Activated CD8-positive, alpha-beta memory T cell treated with anti-CD3 and anti-CD28 coated beads, Interleukin-2, amount 10 ng/mL, durations not matched to agents 7 days and 5 days (primary cell): ENCODE measurements at places on chromosomes 5 and 9.

GRCh38 chr5:110012145-110012544, 322.4 kb downstream of the MAN2A1 start:
- no peak for DNase-seq
- no peak overlapping the region for H3K27ac ChIP-seq
- H3K4me1 ChIP-seq, result no peaks in the 10 kb centered on the region
- H3K36me3 ChIP-seq, result no peaks in the 10 kb centered on the region
- H3K27me3 ChIP-seq, result peaks cover 3% of the 10 kb centered on the region

DNA sequence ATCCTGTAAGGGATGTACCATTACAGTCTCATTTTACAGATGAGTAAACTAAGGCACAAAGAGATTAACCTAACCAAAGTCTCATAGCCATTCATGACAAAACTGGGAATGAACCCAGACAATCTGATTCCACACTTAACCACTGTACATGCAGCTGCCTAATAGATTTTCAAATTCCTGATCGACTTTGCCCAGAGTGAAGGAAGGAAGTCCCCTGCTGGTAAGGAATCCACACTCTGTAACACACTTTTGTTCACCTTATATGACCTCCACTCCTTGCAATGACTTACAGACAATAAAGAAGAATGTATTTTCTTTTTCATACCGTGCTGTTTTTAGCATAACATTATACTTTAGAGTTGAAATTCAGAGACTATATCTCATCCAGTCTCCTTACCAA, 31.3 kb upstream of the PLPP6 start:
- H3K4me3 ChIP-seq, result no peak overlapping the region
- H3K36me3 ChIP-seq, result no peaks in the 10 kb centered on the region
- no peaks in the 10 kb centered on the region for H3K4me1 ChIP-seq
- H3K27me3 ChIP-seq, result peaks cover 2% of the 10 kb centered on the region
- DNase-seq, result no peak
- no peak overlapping the region for H3K27ac ChIP-seq

DNA sequence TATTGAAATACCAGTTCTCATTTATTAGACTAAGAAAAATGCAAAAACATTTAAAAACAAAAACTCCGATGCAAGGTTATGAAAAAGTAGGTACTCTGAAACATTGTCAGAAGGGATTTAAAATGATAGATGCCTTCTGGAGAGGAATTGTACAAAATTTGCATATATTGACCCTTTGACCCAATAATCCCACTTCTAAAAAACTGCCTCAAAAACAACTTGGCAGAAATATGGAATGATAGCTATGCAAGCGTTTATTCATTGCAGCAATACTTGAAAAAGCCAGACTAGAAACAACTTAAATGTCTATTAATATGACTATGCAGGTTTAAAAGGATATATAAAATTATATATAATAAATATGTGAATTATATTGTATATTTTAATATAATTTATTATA, 118.4 kb downstream of the PLK2 start:
- H3K27me3 ChIP-seq, result no peaks in the 10 kb centered on the region
- H3K36me3 ChIP-seq, result no peaks in the 10 kb centered on the region
- H3K4me3 ChIP-seq, result no peak overlapping the region

GRCh38 chr5:52269401-52269800, 518.3 kb upstream of the ITGA1 start:
- H3K36me3 ChIP-seq, result no peaks in the 10 kb centered on the region
- no peak for DNase-seq
- H3K4me3 ChIP-seq, result no peak overlapping the region
- H3K27ac ChIP-seq, result no peak overlapping the region
- H3K4me1 ChIP-seq, result no peaks in the 10 kb centered on the region

DNA sequence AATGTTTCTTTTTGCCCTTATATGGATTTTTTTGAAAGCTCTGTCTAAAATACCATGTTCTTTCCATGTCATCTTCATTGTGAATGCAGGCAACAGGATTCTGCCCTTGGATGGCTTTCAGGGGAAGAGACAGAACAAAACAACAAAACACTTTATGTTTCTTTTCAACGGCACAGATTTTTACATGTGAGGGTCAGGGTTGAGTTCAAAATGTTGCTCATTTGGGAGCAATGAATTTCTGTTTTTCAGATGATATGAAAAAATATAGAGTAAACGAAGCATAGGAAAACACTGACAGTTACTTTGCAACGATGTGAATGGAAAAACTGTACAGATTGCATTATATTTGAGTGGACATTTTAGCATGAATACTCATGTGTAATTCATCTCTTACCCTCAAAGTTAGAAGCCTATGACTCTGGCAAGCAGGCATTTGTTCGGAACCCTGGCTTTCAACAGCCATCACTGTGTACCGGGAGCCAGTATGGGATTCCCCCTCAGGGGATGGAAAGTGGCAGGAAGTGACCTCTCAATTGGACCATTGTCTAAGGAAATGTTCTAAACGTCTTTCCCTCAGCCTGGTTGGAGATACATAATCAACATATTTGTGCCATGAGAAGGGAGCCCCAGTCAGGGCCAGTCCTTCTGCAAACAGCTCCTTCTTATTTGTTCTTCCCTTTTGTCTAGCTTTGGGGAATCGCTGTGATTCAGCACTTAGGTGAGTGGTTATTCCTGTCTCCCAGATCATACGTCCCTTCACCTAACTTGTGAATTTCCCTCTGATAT, 153.9 kb upstream of the MEF2C start:
- no peaks in the 10 kb centered on the region for H3K4me1 ChIP-seq
- no peaks in the 10 kb centered on the region for H3K27me3 ChIP-seq
- no peak overlapping the region for H3K27ac ChIP-seq
- H3K36me3 ChIP-seq, result no peaks in the 10 kb centered on the region
- no peak for DNase-seq

DNA sequence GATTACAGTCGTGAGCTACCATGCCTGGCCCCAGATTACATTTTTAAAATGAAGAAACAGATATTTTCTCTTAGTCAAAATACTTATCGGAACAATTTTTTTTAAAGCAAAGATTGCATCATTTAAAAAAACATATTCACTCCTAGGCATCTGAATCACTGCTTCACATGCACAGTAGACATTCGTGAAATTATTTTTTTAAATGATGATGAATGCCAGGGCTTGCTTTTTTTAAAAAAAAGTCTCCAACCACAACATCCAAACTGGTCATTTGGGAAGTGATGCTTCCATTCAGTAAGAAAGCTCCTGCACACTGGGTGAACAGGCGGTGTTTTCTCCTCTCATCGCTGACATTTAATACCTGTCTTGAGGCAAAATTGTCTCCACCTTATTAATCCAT, 223.0 kb upstream of the DMRT1 start:
- peaks cover 15% of the 10 kb centered on the region for H3K27me3 ChIP-seq
- DNase-seq, result no peak
- no peak overlapping the region for H3K27ac ChIP-seq
- H3K4me1 ChIP-seq, result peaks cover 7% of the 10 kb centered on the region

GRCh38 chr9:115867326-115867725, 286.3 kb upstream of the PAPPA start:
- H3K4me1 ChIP-seq, result no peaks in the 10 kb centered on the region
- H3K36me3 ChIP-seq, result no peaks in the 10 kb centered on the region
- H3K27me3 ChIP-seq, result no peaks in the 10 kb centered on the region
- H3K27ac ChIP-seq, result no peak overlapping the region
- no peak overlapping the region for H3K4me3 ChIP-seq
- DNase-seq, result no peak

GRCh38 chr9:76652894-76653293, 111.3 kb upstream of the PCA3 start:
- DNase-seq, result no peak
- H3K4me1 ChIP-seq, result peaks cover 63% of the 10 kb centered on the region
- no peaks in the 10 kb centered on the region for H3K36me3 ChIP-seq
- no peaks in the 10 kb centered on the region for H3K27me3 ChIP-seq
- H3K27ac ChIP-seq, result no peak overlapping the region

DNA sequence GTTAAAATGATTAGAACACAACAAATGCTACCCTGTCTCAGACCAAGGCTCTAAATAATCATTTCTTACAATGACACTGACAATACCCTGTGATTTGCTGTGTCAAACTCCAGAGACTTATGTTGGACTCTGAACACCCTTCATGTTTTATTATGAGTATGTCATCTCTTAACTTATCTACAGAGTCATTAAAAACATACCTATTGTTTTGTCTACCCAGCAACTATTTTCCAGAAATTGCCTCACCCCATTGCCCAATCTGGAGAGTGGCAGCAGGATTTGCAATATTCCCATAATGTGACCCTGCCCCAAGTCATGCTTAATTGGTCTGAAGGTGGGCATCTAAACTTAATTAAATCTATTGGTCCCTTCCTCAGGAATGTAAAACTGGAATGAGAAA, 23.0 kb upstream of the KIF2A start:
- no peaks in the 10 kb centered on the region for H3K27me3 ChIP-seq
- H3K4me3 ChIP-seq, result no peak overlapping the region
- no peak for DNase-seq
- H3K4me1 ChIP-seq, result peaks cover 70% of the 10 kb centered on the region
- peaks cover 78% of the 10 kb centered on the region for H3K36me3 ChIP-seq

GRCh38 chr9:100505564-100506159, 32.7 kb downstream of the TMEFF1 start:
- no peak overlapping the region for H3K4me3 ChIP-seq
- no peaks in the 10 kb centered on the region for H3K4me1 ChIP-seq
- peaks cover 2% of the 10 kb centered on the region for H3K36me3 ChIP-seq
- H3K27me3 ChIP-seq, result peaks cover 4% of the 10 kb centered on the region
- peak; percentile 75 for DNase-seq

DNA sequence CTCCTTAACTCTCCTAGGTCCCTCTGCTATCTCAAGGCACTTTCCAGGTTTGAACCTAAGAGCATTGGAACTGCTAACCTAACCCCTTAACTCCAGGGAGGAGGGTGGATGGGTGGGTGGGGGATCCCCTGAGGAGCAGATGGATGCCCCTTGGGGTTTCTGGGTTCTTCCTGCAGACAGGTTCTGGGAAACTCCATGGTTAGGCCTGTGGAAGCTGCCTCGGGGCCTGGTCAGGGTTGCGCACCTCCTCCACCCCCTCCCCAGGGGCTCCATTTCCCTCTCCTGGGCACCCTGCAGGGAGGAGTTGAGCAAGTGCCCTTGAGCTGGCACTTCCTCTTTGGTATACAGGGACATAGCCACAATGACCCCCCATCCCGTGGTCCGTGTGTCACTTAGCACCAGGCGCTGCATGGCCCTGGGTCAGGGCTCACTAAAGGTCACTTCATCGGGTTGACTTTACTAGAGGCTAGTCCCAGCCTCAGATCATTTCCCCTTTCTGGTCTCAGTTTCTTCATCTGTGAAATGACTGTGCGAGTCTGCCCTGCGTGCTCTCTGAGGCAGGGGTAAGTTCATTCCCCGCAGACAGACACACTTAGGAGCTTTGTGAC, 16.0 kb downstream of the CXXC5 start:
- H3K27ac ChIP-seq, result no peak overlapping the region
- peaks cover 29% of the 10 kb centered on the region for H3K4me1 ChIP-seq
- DNase-seq, result no peak

DNA sequence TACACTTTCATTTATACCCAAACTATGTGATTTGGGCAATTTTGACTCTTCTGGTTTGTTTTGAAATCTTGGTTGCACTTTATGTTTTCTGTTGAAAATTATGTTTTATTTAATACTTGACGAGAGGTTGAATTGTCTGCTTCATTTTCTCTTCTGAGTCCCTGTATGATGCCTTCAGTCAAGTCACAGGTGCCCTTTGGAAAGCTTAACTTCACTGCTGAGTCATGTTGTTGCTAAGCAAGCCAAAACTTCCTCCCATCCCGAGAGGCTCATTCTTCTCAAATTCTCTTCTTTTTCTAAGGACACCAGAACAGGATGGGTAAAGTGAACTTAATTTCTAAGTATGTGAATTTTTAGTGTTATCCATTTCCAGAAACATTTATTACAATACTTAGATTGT, 455.3 kb upstream of the PTGER4 start:
- no peaks in the 10 kb centered on the region for H3K27me3 ChIP-seq
- peak overlapping the region; percentile 80 for H3K27ac ChIP-seq
- no peak for DNase-seq
- peaks cover 15% of the 10 kb centered on the region for H3K36me3 ChIP-seq
- H3K4me3 ChIP-seq, result peak overlapping the region; percentile 29
- H3K4me1 ChIP-seq, result peaks cover 39% of the 10 kb centered on the region

GRCh38 chr5:10678244-10678643, 82.8 kb downstream of the DAP start:
- H3K4me1 ChIP-seq, result no peaks in the 10 kb centered on the region
- no peak overlapping the region for H3K27ac ChIP-seq
- DNase-seq, result no peak
- no peaks in the 10 kb centered on the region for H3K27me3 ChIP-seq
